Neural progenitor cell (in vitro differentiated cells): ENCODE measurements at places on chromosomes 3 and 15. TPM values are rescaled to one million over a fixed set of nuclear protein-coding genes. Genes with fewer than 3 reads are reported as not detected.
A peak's percentile ranks its signal among the peaks of the same experiment; 100 is the strongest.

CHRNB4 gene
- 0.24 and 0.37 TPM in 2 replicates for total RNA-seq

SPTSSB gene
- 1.1 and 1.2 TPM in 2 replicates for total RNA-seq

ISLR gene
- total RNA-seq = 0.68 TPM in 1 of 2 replicates, not detected in the other

DNA sequence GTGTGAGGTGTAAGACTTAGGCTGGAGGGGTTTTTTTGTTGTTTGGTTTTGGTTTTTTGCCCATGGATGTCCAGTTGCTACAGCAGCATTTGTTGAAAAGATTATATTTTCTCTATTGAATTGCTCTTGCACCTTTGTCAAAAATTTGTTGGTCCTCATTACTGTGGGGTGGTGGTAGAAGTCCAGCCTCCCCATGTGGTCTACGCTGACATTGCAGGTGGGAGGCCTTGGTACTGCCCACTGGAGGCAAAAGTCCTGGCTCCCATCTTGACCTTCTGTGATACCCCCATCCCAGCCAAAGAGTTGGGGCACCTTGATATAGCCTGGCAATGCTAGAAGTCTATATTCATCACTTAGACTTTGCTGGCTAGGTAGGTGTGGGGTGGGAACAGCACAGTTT, 5.4 kb upstream of the RAB6B start:
- DNase-seq = no peak

- DNase-seq = no peak
These were observed 109.0 kb upstream of the IL12A start for GRCh38 chr3:159879598-159879997.

DNA sequence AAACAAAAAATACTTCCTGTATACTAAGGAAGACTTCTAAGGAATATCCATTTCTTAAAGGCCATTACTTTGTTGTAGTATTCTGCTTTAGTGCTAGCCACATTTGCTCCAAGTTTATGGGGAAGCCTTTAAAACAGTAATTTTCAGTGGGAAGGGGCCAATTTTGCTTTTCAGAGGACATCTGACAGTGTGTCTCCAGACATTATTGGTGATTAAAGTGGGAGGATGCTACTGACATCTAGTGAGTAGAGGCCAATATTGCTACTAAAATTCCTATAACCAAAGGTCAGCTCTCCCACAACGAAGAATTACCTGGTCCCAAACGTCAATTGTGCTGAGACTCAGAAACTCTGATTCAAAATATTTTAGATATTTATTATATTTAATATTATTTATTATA, 24.8 kb downstream of the SLC28A2 start:
- peak; percentile 18 for DNase-seq

DNA sequence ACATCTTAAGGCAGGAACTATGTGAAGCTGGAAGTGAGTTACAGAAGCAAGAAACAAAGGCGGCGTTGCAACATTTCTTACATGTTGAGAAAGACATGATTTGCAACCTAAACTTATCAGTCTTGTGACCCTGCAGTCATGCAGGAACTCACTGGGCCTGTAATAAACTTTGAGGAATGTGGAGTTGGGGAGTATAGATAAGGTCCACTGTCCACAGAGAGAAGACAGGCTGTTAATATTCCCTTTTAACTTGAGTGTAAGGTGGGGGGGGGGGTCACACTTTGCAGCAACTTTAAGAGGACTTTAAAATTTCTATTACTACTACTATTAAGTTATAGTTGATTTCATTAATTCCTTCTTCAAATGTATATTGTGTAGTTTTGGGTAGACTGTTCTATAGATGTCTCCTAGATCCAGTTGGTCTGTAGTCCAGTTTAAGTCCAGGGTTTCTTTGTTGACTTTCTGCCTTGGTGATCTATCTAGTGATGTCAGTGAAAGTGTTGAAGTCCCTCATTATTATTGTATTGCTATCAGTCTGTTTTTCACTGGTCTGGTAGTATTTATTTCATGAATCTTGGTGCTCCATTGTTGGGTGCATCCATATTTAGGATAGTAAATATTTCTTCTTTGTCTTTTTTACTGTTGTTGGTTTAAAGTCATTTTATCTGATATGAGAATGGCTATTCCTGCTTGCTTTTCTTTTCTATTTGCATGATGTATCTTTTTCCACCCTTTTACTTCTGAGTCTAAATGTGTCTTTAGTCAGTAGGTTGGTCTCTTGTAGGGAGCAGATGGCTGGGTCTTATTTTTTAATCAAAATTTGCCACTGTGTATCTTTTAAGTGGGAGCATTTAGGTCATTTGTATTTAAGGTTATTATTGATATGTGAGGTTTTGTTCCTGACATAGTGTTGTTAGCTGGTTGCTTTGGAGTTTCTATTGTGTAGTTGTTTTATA, 15.6 kb upstream of the FAM98B start:
- no peak for DNase-seq

- DNase-seq = no peak
These were observed 278.1 kb downstream of the ULK4 start for GRCh38 chr3:41683666-41684350.

DNA sequence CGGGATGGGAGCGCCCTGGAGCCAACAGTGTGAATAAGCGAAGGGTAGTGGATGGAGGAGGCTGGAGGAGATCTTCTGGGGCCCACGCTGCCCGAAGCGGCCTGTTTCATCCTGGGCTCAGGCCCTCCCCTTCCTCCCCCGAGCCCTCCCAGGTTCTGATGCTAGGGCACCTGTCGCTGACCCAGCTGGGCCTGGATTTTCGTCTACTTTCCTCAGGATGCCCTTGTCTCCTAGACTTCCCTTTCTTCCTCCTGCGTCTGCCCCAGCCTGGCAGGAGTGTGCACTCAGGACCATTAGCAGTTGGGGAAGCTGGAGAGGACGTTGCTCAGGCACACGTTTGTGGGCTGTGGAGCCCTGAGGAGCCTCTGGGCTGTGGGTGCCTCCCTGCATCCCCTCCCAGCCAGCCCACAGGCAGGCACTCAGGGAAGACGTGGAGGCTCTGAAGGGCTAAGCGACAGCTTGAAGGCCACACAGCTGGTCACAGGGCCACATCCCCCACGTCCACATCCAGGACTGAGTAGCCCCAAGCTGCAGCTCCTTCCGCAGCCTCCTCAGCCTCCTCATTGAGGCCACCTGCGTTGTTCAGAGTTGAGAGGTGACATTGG, 23.9 kb upstream of the PIGZ start:
- DNase-seq = no peak

DNA sequence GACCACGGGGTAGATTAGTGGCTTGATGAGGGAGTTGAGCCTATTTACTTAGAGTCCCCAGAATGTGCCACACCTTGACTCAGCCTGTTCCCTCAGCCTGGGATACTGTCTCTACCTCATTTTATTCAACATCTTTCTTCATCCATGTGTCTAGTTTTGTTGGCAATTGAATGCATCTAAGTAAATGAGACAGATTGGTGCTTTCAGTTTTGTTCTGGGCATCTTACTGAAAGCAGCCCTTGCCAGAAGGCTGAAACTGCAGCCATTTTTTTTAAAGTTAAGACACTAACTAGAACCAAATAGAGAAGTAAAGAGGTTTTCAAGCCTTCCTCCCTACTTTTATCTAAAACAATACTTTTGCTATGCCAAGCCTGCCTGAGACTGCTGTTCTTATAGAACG, 246.8 kb downstream of the SLCO3A1 start:
- no peak for DNase-seq

GRCh38 chr15:63090472-63090871, 31.2 kb upstream of the LACTB start:
- no peak for DNase-seq

- no peak for DNase-seq
These were observed 125.9 kb upstream of the SLC7A14 start for GRCh38 chr3:170711786-170712185.

GRCh38 chr3:152293347-152294006, 24.7 kb downstream of the MBNL1 start:
- DNase-seq = no peak

GRCh38 chr15:67043939-67044771, 21.2 kb upstream of the SMAD3 start:
- DNase-seq = peak; percentile 66

- DNase-seq = no peak
These were observed 75.6 kb downstream of the VPS8 start for GRCh38 chr3:184887574-184887973.

- DNase-seq = no peak
These were observed 93.0 kb upstream of the SNRPA1 start for GRCh38 chr15:101388046-101388445.

DNA sequence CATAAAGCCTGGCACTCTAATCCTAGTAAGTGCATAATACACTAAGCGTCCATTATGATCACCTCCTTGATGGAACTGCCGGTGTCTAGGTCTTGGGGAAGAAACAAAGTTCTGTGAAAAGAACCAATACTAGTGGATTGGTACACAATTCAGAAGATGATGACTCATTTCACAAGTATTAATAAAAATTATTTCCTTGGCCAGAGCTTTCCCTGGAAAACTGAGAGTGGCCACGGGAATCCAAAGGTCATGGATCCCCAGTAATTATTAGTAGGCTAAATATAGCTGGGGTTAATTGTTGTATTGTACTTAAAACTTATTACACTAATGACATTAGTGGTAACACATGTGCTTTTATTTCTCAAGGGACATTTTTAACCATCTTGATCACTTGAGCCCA, 808.0 kb upstream of the NR2F2 start:
- DNase-seq = no peak

GRCh38 chr15:69713726-69714559, 261.3 kb downstream of the RPLP1 start:
- no peak for DNase-seq

DNA sequence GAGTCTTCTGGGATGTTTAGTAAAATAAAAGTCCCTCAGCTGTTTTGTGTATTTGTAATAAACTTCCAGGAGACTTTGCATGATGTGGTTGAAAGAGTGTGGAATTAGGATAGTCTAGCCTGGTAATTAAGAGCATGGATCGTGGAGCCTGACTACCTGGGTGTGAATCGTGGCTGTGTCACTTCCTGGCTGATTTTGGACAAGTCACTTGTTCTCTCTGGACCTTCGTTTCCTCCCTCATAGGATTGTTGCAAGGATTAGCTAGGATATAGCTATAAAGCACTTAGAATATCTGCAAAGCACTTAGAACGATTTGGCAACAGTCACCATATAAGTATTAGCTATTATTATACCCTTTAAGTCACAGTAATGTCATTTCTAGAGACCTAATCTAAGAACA, 40.2 kb downstream of the SLMAP start:
- DNase-seq = no peak

DNA sequence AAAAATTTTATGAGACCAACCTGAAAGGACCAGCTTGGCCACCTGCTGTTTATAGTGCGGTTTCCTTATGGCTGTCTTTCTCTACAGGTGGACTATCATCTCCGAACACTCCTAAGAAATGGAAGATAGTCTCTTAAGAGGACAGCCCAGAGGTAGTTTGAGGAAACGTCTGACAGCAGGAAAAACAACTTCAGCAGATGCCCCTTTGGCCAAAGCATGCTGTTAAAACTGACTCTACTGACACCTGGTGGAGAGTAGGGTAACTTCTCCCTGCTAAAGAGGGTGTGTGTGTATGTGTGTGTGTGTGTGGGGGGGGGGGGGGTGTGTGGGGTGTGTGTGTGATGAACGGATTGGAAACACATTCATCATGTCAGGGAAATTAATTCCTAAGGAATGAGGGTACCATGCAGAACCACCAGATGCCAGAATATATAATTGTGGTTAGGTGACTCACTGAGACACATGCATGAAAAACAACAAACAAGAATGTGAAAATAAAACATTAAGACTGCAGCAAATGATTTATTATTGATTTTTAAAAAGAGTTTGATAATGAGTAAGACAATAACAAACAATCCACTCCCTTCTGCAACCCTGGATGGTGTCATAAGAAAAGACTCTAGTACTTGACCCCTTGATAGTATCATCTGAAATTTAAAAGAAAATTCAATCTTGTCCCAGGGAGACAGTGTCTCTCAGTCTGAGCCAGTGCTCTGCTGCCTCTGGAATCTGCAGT, 256.5 kb downstream of the THRB start:
- peak; percentile 80 for DNase-seq
